ENCODE measurements at places on chromosomes 13 and 19.

- DNase-seq = no peak
These were observed 10.2 kb upstream of the CARM1 start for GRCh38 chr19:10861103-10861651.

GRCh38 chr19:10862561-10863106 is 8.7 kb upstream of the CARM1 start:
- DNase-seq = no peak

DNA sequence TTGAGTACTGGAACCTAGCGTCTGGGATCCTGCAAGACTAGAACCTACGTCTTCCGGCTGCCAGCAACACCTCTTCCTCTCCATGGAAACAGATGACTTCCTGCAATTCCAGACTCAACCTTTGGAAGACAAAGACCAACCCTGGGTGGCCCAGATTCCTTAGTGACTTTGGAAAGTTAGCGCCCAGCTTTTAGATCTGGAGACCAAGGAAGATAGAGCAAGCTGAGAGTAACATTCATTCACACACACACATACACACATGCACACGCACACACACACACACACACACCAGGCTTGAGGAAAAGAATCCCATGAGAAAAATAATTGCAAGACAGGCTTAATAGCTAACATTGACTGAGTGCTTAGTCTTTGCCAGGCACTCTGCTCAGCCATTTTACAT is 788.9 kb downstream of the UQCRFS1 start:
- DNase-seq = no peak

DNA sequence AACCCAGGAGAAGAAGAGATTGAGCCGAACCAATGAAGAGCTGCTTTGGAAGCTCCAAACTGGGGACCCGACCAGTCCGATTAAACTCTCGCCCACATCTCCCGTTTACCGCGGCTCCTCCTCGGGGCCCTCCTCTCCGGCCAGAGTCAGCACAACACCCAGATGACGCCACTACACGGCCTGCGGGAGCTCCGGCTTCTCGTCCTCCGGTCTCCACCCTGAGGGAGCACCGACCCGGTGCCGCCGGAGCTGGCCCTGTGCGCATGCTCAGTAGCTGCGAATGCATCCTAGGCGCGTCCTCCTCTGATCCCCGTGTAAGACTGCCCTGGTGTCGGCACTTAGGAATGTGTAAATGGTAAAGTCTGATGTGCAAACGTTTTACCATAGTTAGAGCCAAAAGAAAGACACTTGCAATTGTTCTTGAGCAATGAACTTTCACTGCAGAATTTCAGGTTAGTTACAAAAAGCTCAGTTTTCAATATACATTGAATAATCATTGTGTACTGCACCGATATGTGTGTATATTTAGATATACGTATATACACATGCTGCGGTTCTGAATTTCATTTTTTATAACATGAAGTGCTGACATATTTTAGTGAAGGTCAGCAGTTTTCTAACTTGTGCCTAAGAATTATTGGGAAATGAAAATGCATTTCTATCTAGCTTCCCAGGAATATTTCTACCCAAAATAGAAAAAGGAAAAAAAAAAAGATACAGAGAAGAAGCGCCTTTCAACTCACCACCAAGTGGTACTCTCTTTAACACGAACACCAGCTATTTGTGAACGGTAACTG is 92.2 kb downstream of the SLC7A1 start:
- DNase-seq = peak; percentile 76

DNA sequence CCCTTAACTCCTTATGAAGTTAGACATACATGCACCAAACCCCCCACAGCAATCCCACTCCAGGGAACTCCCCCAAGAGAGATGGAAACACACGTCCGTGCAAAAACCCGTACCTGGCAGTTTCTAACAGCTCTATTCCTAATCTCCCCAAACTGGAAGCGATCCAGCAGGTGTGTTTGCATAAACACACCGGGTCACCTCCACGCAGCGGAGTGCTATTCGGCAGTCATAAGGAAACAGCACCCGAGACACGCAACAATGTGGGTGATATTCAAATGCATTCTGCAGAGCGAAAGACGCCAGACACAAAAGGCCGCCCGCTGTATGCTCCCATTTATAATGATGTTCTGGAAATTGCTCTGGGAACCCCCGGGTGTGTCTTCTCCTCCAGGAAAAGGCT is 6.8 kb upstream of the ZNRF4 start:
- DNase-seq = no peak

DNA sequence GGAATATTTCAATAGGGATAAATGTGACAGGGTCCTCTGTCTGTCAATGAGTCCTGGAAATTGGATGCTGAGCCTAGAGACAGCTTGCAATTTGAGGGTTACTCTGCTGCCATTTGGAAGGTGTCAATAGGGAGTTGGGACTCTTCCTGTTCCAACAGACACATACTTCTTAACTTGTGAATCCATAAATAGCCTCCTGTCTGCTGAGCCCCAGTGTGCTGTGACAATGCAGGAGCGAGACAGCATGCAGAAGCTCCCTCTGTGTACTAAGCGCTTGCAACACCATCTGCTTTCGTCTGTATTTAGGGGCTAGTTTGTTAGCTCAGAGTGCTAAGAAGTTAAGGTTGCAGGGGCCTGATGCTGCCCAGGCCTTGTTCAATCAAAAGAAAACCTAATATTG is 58.5 kb upstream of the GPR12 start:
- no peak for DNase-seq
